ENCODE measurements at places on chromosomes 11 and 22.

- DNase-seq = no peak
Measured at GRCh38 chr11:114166362-114166761, 106.9 kb downstream of the ZBTB16 start.

DNA sequence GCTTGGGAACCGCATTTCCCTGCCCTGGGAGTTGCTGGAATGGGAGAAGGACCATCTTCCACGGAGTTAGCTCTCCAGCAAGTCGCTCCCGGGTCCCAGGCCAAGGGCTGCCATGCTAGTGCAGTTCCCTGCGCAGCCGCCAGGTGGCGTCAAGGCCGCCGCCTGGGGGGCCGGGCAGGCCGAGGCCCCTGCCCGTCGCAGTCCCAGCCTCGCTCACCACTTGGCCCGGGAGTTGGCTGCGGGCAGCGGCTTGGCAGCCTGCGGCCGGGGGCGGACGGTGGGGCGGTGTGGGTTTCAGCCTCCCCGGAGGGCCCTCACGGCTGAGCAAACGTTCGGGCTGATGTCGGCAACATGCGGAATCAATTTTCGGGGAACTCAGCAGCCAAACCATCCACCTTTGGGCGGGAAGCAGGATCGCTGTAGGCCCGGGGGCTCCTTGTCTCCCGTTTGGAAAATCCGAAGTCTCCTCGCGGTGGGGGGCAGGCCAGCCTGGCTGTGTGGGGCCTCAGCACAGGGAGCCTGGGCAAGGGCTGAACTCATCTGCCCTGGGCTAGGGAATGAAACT, 415.1 kb downstream of the SOX6 start:
- DNase-seq = no peak

DNA sequence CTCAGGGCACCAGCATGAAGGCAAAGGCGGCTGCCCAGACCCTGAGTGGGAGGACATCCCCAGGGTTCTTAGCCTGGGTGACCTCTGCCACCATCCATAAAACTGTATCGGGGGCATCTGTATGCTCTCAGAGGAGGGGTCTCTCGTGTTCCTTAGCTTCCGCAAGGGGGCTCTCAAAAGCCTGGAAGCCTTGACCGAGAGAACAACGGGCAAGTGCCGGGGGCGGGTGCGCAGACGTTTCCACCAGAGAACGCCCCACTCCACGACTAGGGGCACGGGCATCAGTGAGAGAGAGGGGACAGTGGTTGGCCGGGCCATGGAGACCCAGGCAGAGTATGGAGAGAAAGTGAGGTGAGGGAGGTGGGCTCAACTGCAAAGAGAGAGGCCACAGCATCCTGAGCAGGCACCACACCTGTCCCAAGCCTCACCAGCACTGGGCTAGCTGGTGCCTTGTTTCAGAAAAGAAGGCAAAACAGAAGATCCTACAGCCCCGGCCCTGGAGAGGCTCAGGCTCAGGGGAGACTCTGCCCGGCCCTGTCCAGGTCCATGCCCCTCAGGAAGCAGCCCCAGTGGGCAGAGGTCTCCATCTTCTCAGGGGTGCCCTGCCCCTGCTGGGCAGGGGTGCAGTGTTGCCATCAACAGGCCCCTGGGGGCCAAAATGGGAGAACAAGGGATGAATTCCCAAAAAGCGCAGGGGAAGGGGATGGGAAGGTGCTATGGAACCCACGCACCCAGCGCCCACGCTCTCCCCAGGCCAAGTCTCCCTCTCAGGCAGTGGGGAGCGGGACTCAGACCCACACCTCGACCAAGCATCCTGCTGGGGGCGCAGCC, 5.9 kb downstream of the TSPAN32 start:
- no peak for DNase-seq

DNA sequence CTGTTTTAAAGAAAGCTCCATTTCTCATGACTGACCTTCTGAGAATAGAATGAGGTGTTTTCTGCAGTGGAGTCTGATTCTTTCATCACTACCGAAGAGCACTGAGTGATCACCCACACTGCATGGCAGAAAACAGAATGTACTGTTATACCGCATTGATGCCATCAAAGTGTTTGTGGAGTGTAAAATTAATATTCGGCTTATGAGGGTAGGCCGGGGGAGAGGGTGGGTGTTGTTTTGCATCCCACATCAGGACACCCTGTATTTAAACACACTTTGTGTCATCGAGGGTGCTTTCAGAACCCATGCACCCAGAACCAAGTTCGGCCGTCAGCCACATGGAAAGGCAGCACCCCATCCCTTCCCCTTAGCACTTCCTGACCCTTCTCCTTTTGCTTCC, 41.3 kb upstream of the ETS1 start:
- DNase-seq = no peak

DNA sequence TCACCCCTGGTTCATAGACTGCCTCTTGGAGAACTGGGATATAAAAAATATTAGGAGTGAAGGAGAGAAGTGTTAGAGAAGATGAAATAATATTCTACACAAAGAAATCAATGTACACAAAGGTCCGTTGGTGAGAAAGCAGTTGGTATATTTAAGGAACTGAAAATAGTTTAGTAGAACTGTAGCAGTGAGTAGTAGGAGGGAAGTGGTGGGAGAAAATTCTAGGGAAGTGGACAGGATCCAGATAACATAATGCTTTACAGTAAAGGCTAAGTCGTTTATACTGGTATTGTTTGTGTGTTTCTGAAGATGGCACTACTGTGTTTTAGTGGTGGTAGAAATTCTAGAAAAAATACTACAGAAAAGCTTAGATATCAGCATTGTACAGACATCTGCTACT, 120.8 kb upstream of the CHORDC1 start:
- DNase-seq = no peak

GRCh38 chr11:45113807-45114206, 32.6 kb upstream of the PRDM11 start:
- no peak for DNase-seq

DNA sequence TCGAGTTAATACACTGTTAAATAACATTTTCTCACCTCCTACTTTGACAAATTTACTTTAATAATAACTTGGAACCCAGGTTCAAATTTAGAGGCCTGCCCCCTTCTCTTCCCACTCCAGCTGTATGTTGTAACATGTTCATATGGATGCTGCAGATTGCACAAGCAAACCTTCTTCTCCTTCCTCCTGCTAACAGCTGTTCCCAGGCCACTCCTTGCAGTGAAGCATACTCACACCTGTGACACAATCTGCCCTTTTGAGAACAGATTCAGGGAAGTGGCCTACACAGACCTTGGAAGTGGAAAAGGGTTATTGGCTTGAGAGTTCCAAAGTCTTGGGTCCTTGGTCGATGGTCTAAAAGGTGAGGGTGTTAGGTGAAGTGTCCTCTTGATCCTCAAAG, 131.9 kb downstream of the TEAD1 start:
- DNase-seq = no peak

DNA sequence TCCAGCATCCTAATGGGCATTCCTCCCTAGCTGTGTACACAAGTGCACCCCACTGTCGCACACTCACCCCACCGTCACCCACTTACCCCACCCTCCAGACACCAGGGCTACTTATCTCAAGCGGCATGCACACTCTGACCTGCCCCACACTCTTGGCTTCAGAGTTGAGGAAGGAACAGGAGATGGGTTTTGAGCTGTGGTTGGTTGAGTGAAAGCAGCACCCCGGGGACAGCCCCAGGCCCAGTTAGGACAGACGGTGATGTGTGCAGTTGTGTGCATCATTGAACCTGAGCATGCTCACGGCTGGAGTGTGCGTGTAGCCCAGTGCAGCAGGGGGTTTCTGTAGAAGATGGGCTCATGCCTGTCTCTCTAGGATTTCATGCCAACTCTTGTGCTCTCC, 32.5 kb downstream of the AHNAK start:
- DNase-seq = no peak

DNA sequence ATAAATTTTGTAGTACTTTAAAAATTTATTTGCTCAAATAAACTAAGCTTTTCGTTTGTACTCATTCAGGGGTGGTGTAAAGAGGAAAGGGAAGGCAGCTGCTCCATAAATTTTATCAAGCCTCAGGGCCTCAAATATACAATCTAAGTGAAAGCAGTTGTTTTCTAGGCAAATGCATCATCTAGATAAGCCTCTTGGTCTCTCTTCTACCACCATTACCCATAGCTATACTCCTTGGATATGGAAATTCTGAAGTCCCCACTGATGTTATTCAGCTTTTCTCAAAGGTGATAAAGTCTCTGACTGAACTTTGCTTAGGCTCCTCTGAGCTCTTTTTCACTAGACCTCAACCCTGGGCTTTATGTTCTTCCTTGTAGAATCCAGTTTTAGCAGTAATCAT, 1313.1 kb downstream of the JRKL start:
- DNase-seq = no peak

DNA sequence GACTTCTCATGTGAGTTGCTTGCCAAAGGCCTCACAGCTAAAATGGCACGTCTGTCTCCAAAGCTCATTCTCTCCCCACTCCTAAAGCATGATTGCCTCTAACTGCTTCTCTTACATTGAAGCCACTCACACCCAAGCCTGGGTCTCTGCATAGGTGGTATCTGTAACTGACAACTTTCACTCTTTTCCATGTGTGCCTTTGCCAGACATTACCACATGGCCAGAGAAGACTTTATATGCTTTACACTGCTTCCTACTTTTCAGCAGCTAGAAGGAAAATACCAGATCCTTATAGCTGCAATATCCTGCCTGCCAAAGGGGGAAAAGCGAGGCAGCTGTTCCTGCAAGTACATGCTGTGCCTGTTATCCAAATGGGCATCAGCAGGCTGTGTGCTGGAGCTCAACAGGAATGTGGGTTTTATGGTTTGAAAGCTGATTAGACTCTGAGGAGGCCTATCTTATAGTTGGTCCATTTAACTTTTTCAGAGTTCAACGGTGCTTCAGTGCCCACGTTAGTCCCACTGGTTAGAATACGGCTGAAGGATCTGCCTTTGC, 547.1 kb downstream of the RAB38 start:
- no peak for DNase-seq

DNA sequence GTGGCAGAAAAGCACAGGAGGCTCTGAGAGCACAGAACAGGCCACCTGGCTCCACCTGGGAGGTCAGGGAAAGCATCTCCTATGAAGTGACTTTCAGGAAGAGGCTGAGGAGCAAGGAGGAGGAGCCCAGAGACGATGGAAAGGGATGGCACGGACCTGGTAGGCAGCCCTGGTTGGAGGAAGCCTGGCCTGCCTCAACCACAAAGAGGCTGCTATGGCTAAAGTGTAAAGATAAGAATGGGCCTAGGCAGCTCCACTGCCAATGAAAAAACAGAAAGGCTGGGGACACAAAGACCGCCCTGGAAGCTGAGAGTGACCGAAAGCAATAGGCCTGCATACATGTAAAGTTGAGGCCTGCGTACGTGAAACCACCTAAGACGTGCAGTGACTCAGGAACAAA, 31.2 kb upstream of the ETS1 start:
- DNase-seq = no peak

DNA sequence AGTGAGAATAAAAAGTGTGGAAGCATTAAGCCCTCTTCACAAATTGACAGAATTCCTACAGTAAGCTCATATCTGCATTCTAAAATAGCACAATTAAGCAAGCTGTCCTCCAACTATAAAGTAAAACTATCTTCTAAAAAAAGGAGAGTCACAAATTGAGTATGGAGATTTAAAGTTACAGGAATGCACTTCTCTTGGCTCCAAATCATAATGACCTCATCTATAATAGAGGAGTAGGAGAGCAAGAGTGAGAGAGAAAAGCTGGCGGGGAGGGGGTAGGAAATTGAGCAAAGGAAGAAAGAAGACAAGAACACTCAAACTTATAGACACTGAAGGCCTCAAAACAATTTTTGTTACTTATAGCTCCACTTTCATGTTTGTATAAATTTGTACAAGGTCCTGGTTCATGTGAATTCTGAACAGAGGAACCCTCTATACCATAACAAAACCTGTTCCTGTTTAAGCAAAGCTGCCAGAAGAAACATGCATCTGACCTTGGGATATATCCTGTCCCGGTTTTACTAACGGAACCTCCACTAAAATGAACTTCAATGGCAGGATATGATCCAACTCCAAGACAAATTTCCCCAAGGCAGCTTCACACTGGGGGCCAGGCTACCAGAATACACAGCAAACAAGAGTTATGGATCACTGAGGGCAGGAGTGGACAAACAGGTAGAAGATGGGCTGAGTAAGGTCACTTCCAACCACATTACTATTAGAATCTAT, 37.2 kb downstream of the SLC35F2 start:
- DNase-seq = no peak

DNA sequence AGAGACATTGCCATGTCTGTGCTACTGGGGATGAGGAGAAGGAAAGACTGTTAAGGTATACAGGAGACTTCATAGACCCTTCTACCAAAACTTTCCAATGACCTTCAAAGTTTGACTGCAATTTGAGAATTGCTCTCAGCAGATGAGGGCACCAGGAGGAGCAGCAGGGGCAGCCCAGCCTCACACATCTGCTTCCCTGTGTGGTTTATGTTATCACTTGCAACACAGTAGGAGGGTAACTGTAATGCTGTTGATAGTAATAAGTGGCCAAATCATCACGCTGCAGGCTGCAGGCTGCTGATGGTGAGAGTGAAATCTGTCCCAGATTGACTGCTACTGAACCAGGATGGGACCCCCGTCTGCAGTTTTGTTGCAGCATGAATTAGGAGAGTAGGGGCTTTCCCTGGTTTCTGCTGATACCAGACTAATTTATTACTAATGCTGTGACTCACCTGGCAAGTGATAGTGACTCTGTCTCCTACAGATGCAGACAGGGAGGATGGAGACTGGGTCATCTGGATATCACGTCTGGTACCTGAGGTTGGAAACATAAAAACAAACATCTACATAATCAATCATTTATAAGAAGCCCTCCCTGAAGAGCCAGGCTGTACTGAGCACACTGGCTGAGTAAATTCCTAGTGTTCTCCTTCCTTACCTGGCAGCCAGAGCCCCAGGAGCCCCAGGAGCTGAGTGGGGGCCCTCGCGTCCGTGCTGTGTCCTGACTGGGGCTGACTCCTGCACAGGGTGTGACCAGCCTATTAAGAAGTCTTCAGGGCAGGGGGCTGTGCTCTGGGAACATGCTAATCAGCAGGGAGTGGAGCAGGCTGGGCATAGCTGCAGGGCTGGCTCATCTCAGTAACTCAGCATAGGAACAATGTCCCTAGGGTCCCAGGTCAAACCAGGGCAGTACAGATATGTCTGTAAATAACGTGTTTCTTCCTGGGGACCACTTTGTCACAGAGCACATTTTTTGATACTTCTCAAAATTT, 74.4 kb downstream of the GAB4 start:
- DNase-seq = no peak

- no peak for DNase-seq
Measured at GRCh38 chr22:37545703-37546436, 14.4 kb upstream of the CDC42EP1 start.

- no peak for DNase-seq
Measured at GRCh38 chr11:3132271-3132781, 32.8 kb downstream of the OSBPL5 start.

Measured in kidney epithelial cell (primary cell).